ENCODE measurements at places on chromosomes 5 and 9.

- DNase-seq: no peak
Observed at GRCh38 chr9:70533492-70533891, 119.0 kb upstream of the KLF9 start.

- no peak for DNase-seq
Observed at GRCh38 chr9:117323390-117323789, 91.5 kb downstream of the ASTN2 start.

- peak; percentile 68 for DNase-seq
Observed at GRCh38 chr9:34403554-34404380, 27.1 kb upstream of the MYORG start.

GRCh38 chr9:109408759-109409462 lies 88.1 kb upstream of the EPB41L4B start:
- no peak for DNase-seq

GRCh38 chr9:86667307-86667706 lies 280.0 kb downstream of the GAS1 start:
- DNase-seq: no peak

GRCh38 chr5:133967698-133968203 lies 674 bp downstream of the C5orf15 start:
- DNase-seq: peak; percentile 44

DNA sequence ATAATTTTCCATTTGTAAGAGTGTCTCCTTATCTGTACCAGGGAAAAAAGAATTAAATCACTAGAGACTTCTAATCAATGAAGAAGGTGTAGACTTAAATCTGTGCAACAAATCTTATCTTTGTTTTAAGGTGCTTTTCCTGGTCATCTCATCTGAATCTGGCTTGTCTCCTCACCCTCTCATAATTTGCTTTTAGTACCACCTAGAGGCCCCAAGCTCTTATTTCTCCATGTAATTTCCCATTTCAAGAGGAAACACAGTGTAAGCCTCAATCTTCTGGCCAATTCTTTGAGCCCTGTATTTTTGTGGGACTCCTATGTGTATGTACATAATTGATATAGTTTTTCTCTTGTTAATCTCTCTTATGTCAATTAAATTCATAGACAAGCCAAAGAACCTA lies 1975.3 kb upstream of the CDH6 start:
- no peak for DNase-seq

- no peak for DNase-seq
Observed at GRCh38 chr5:24816206-24816605, 171.4 kb upstream of the CDH10 start.

- DNase-seq: no peak
Observed at GRCh38 chr9:34869390-34869789, 88.7 kb upstream of the PHF24 start.

DNA sequence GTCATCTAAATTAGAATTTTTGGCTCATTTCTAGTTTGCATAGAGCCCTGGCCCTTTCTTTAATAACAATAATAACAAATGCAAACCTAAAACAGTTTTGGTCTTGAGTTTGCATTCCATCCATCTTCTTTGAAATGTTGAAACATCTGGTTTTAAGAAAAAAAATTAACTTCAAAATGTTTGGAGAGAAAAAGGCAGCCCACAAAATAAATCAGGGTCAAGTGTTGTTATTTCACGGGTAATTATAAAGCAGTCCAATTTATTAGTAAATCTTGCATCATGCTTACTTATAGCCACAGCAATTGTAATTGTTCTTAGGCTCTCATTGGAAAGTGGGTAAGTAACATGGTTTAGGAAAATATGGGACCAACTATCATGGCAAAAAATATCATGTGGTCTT lies 247.0 kb upstream of the MEF2C start:
- DNase-seq: no peak

GRCh38 chr5:54722846-54723433 lies 205.4 kb downstream of the SNX18 start:
- DNase-seq: no peak

DNA sequence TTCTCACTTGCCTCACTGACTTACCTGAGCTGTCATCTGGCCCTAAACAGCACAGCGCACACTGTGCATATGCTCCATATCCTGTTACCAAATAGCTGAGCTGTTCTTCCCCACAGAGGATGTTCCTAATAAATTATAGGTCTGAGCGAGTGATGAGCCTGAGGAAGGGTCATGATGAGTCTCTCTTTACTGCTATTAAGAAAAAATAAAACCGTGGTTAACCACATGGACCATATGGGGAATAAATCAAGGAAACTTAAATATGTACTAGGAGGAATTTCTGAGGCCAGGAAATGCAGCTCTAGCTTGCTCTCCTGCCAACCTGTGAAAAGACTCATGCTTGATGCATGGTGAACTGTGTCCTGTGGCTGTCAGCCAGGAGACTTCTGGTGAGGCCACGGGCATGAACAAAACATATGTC lies 424.8 kb upstream of the DMAC1 start:
- no peak for DNase-seq

DNA sequence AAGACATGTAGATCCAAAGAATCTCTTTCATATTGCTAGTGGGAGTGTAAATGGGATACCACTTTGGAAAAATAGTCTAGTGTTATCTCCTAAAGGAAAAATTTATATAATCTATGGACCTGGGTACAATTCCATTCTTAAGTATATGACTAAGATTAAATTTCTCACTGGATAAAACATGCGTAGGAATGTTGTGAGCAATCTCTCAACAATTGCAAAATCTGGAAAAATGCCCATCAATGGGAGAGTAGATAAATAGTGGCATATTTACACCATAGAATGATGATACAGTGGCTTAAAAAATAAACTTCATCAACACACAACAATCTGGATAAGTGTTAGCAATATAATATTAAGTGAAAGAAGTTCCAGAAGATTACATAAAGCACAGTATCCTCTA lies 469.5 kb downstream of the MAN2A1 start:
- DNase-seq: peak; percentile 3

DNA sequence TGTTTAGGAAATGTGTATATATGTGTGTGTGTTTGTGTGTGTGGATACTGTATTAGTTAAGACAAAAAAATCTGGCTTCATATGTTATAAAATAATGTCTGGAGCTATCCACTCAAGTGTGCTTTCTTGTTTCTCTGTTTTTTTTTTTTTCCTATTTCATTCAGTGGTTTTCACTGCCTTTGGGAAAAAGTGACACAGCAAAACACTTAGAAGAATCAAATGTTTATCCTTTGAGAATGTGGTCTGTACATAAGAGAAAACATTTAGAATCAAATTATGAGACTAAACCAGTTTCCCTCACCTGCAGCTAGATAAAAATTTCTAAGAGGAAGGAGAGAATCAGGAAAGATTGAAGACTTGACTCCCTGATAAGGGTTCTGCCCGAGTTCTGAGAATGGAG lies 8.1 kb downstream of the TMC1 start:
- no peak for DNase-seq

GRCh38 chr5:95630394-95630917 lies 10.6 kb downstream of the GPR150 start:
- no peak for DNase-seq

GRCh38 chr5:31551878-31552277 lies 19.8 kb downstream of the C5orf22 start:
- no peak for DNase-seq

GRCh38 chr9:136090056-136090735 lies 4.9 kb downstream of the NACC2 start:
- no peak for DNase-seq
